IgD-negative memory B cell (primary cell): ENCODE measurements at places on chromosomes 7 and 10. TPM values are rescaled to one million over a fixed set of nuclear protein-coding genes. Genes with fewer than 3 reads are reported as not detected.

The ACHE gene
- not detected for polyA plus RNA-seq

The GRK5 gene
- 18.1 TPM for polyA plus RNA-seq

The GOLGA7B gene
- polyA plus RNA-seq: not detected

The CALML3 gene
- polyA plus RNA-seq: not detected

The TMEM184A gene
- polyA plus RNA-seq: 0.08 TPM

The AVPI1 gene
- polyA plus RNA-seq: 3.3 TPM

The TFPI2 gene
- not detected for polyA plus RNA-seq

The CYP3A7 gene
- polyA plus RNA-seq: not detected

The ZFYVE27 gene
- polyA plus RNA-seq: 35.4 TPM

The CAMK2B gene
- polyA plus RNA-seq: not detected

The MKX gene
- not detected for polyA plus RNA-seq

The PON3 gene
- polyA plus RNA-seq: not detected

The RBP3 gene
- not detected for polyA plus RNA-seq

The EIF5AL1 gene
- polyA plus RNA-seq: 0.18 TPM

The ELFN1 gene
- polyA plus RNA-seq: 0.54 TPM

The HOXA2 gene
- not detected for polyA plus RNA-seq

The TMEM225B gene
- 1.6 TPM for polyA plus RNA-seq

The MMP21 gene
- polyA plus RNA-seq: not detected

The RINT1 gene
- 11.6 TPM for polyA plus RNA-seq

The GHRHR gene
- not detected for polyA plus RNA-seq

The AKR1C8 gene
- not detected for polyA plus RNA-seq

The EGR2 gene
- 2.6 TPM for polyA plus RNA-seq

The GNG11 gene
- 2.6 TPM for polyA plus RNA-seq

The CNNM1 gene
- polyA plus RNA-seq: not detected

The ITGA8 gene
- not detected for polyA plus RNA-seq

The CDHR1 gene
- not detected for polyA plus RNA-seq

The PVRIG gene
- polyA plus RNA-seq: 94.5 TPM

The SEMA4G gene
- polyA plus RNA-seq: not detected

The CTAGE8 gene
- polyA plus RNA-seq: 0.33 TPM

The CYP2C8 gene
- not detected for polyA plus RNA-seq

The IL6 gene
- 3.8 TPM for polyA plus RNA-seq

The GALNT17 gene
- polyA plus RNA-seq: not detected

The IFIT1B gene
- polyA plus RNA-seq: not detected

The MUC3A gene
- polyA plus RNA-seq: not detected

The VSIR gene
- 73.6 TPM for polyA plus RNA-seq

The BTBD16 gene
- not detected for polyA plus RNA-seq

The COL28A1 gene
- not detected for polyA plus RNA-seq

The JAKMIP3 gene
- polyA plus RNA-seq: not detected

The OR2A42 gene
- not detected for polyA plus RNA-seq

The GTF2I gene
- polyA plus RNA-seq: 81.5 TPM
